ENCODE measurements at places on chromosomes 11 and 22.

GRCh38 chr11:60169264-60169915 lies 13.5 kb downstream of the MS4A6A start:
- peak; percentile 99 for DNase-seq

- no peak for DNase-seq
Measured at GRCh38 chr11:47328449-47329390, 23.8 kb downstream of the MYBPC3 start.

DNA sequence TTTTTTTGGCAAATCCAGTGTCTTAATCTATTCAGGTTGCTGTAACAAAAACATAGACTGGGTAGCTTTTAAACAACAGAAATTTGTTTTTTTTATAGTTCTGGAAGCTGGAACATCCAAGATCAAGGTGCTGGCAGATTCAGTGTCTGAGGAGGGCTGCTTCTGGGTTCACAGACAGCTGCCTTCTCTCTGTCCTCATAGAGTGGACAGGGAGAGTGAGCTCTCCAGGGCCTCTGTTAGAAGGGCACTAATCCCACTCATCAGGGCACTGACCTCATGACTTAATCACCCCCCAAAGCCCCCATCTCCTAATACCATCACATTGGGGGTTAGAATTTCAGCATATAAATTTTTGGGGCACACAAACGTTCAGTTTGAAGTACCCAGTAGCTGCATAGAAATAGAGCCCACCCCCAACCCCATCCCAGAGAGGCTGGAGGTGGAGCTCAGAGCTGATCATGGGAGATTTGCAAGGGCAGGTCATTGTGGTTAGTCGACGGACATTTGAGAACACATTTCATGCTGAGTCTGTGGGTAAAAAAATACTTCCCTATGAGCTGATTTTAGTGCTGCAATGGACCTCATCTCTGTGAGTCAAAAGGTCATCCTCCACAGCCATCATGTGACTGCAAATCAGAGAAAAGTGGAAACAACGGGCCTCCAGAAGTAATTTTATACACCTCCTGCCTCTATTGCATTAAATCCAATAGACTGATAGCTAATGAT lies 203.1 kb upstream of the CADM1 start:
- no peak for DNase-seq

DNA sequence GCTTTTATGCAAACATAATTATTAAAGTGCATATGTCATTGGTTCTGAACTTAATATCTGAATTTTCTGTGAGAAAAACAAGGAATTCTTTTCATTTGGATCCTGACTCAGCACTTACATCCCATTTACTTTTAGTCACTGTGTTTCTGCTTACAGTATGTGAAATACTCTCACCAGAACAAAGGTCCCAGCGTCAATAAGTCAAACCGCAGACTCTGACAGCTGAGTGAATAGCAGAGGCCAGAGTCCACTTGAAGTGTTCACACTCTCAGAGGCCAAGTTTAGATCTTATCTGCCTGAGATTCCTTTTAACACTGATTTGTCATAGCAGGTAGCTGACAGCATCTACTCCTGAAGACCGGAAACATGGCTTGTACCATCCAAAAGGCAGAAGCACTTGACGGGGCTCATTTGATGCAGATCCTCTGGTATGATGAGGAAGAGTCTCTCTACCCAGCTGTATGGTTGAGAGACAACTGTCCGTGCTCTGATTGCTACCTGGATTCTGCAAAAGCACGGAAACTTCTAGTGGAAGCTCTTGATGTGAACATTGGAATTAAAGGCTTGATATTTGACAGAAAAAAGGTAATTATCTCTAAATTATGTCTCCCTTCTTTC lies 14.6 kb downstream of the BBOX1 start:
- DNase-seq: no peak

DNA sequence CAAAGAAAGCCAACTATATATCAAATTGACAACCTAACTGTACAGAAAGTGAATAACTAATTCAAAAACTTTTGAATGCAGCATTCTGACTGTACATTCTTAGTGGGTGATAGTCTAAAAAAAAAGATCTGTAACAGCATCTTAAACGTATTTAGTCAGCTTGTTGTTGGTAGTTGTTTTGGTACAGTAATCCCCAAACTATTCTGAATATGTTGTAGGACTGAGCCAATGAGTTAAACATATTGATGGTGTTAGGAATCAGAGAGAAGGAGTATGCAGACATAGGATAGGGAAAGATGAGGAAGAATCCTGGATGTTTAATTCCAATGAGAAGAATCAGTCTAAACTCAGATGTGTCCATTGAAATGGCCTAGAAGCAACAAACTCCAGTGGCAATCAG lies 41.9 kb upstream of the KIRREL3 start:
- DNase-seq: no peak

DNA sequence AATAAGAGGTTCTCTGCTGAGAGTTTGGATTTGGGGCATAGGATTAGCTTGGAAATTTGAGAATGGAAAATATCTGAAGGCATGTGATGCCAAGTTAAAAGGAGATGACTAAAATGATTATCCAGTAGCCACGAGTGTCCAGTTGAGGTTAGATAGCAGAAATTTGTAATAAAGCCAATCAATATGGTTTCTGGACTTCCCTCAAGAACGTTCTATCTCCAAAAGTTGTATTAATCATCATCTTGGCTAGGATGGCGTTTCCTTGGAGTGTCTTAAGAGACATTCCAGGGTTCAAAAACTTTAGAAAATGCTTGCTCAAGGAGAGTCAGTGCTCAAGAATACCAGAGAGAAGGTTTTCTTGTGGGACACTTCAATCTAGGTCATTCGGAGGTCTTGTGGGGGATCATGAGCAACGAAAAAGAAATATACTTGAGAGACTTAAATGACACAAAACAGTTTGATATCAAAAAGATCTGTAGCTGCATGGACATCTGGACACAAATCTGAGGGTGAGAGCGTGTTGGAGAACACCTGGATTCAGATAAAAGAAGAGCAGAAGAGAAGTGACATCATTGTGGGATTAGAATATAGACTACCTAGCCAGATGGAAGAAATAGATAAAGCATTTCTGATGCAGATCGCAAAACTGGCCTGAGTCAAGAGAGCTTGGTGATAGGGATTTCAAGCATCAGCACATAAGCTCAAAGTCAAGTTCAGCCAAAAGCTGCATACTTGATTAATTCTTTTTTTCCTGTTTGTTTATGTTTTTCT lies 97.7 kb downstream of the ARFGAP2 start:
- no peak for DNase-seq

DNA sequence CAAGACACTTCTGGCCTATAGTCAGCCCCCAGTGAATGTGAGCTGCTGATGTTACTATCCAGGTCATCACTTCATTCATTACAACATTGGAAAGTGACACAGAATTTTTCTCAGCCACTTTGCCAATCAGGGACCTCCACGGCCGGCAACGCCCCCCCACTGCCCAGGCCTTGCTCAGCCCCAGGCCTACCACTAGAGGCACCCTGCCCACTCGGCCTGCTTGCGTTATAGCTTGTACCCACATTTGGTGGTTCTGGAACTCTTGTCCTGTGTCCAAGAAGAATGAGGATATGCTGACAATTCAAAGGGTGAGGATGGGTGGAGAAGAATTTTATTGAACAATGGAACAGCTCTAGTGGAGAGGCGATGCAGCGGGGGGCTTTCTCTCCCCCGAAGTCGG lies 96.2 kb downstream of the TSPAN18 start:
- no peak for DNase-seq

DNA sequence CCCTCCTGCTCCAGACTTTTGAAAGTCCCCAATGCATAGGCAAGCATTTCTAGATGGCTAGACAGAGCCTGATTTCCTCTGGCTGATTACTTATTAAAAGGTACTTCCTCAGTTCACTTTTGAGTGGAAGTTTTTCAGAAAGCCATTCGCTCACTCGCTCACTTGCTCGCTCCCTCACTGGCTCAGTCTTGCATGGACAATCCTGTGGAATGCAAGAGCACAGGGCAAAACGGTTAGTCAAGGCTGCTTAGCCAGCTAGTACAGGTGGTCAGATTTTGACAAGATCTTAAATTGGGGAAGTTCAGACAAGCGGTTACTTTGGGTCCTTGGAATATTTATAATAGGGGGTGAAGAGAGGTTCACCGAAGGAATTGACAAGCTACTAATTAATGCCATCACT lies 101.0 kb downstream of the ARL14EP start:
- no peak for DNase-seq

DNA sequence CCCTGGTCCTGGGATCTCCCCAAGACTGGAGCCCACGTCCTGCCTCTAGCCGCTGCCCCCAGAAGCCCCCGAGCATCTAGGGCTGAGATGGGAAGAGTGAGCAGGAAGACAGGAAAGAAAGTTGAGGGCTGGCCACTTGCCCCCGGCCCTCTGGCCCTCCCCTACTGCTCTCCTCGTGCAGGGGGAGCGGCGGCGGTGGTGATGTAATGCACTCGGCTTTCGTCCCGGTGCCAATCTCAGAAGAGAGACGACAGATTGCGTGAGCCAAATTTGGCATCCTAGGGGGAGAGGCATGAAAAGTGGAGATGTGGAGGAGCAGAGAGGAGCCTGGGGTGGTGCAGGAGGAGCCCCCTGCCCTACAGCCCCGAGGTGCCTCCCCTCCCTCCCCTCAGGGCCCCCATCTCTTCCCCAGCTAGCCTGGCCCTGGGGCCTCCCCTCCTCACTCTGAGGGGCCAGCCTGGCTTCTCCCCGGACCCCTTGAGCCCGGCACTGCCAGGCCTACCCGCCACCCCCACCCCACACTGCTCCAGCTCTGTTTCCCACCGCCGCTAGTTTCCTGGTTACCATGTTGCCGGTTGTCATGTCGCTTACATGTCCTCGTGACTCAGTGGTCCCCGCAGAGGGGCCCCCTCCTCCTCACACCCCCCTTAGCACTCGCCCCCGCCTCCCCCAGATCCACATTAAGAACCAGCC lies 2.5 kb downstream of the KCNJ4 start:
- DNase-seq: no peak

DNA sequence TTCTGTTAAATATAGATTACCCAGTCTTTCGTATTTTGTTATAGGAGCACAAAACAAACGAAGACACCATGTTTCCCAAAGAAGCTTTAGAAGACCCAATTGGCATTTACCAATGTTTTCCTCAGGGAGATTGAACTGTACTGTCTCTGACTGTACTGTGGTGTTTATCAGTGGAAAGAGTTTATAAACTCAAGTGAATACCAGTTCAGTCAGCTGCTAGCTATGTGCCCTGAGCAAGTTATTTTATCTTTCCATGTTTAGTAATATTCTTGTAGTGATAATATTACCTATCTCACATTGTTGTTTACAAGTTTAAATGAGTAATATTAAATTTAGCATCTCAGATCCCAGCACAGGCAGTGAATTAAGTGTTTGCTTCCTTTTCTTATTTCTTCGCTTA lies 773.2 kb downstream of the KCNA4 start:
- DNase-seq: no peak

DNA sequence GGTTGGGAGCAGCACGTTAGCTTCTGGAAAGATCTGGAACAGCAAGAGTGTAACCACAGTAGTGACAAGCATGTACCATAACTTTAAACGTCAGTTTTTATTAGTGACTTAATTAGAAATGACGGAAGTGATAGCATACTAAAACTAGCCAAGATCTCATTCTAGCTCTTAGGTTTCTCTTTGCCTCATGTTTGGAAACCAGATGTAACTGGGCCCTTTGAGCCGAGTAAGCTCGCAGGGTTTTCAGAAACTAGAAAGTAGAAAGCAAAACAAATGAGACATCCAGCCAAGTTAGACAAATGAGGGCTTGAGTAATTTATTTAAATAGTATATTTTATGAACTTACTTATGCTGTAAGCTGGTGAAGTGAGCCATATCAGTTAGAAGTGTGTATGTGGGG lies 40.2 kb upstream of the SLC5A12 start:
- no peak for DNase-seq

DNA sequence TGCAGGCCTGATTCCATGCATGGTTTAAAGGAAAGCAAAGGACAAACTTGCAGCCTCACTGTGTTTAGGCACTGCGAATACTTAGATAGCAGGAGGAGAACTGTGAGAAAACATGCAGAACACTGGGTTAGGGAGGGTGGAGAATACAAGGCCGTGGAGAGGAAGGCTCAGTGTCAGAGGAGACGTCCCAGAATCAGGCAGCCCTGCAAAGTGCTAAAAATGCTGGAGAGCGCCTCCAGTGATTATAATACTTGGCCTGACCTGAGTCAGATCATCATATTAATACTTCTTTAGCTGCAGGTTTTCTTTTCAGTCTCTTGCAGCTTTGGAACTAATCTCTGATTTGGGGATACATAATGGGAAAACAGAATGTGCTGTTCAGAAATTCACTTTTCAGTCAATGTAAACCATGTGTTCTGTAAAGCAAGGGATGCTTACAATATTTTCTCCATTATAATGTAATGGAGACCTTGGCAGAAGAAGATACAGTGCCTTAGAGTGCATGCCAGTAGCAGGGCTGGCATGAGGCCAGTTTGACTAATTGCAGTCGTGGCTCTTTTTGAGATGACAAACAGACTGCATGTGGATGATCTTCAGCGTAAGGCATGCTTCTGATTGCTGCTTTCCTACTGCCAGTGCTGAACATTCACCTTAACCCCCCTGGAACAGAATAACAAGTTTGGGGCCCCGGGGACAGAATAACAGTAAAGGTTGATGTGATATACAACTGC lies 16.8 kb downstream of the EXT2 start:
- no peak for DNase-seq

DNA sequence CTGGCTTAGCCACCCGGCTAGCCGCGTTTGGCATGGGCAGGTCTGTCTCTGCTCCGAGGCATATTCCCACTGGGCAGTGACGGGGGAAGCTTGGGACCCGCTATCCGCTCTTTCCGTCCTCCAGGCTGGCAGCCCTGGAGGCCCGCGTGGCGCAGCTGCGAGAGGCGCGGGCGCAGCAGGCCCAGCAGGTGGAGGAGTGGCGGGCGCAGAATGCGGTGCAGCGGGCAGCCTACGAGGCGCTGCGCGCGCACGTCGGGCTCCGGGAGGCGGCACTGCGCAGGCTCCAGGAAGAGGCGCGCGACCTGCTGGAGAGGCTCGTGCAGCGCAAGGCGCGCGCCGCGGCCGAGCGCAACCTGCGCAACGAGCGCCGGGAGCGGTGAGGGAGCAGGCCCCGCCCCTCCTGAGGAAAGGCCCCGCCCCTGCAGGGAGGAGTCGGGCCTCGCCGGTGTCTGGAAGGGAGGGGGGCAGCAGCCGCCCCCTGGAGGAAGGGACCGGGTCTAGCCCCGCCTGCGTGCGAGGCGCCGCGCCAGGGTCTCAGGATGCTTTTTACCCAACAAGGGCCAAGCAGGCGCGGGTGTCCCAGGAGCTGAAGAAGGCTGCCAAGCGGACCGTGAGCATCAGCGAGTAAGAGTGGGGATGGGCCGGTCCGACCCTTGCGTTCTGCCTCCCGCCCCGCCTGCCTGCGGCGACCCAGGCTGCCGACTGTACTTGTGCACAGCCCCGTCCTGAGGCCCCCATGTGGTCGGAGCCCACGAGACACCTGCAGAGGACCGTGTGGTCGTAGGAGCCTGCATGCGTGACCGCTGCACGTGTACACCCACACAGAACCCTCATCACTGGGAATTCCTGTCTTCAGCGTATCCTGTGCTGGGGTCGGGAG lies 7.9 kb downstream of the ATG16L2 start:
- no peak for DNase-seq

Measured in glomerular endothelial cell (primary cell).